ENCODE measurements at places on chromosomes 5 and 9. TPM values are rescaled to one million over a fixed set of nuclear protein-coding genes. Genes with fewer than 3 reads are reported as not detected.

KIF20A gene
- 7.2 TPM for polyA plus RNA-seq

FTMT gene
- polyA plus RNA-seq, result not detected

SHISAL2B gene
- 0.36 TPM for polyA plus RNA-seq

ZNF879 gene
- polyA plus RNA-seq, result 5.4 TPM

PHYHD1 gene
- polyA plus RNA-seq, result 43.8 TPM

IRGM gene
- polyA plus RNA-seq, result not detected

SELENOP gene
- polyA plus RNA-seq, result 71.0 TPM

PITX1 gene
- polyA plus RNA-seq, result 0.35 TPM

PCDH1 gene
- 1.2 TPM for polyA plus RNA-seq

SPATA31C2 gene
- not detected for polyA plus RNA-seq

ADAMTSL2 gene
- 13.6 TPM for polyA plus RNA-seq

TERT gene
- not detected for polyA plus RNA-seq

SLC1A3 gene
- polyA plus RNA-seq, result 9.1 TPM
